ENCODE measurements at places on chromosomes 11 and 22.

- no peak for DNase-seq
Measured at GRCh38 chr11:1237128-1237580, 14.3 kb downstream of the MUC5B start.

DNA sequence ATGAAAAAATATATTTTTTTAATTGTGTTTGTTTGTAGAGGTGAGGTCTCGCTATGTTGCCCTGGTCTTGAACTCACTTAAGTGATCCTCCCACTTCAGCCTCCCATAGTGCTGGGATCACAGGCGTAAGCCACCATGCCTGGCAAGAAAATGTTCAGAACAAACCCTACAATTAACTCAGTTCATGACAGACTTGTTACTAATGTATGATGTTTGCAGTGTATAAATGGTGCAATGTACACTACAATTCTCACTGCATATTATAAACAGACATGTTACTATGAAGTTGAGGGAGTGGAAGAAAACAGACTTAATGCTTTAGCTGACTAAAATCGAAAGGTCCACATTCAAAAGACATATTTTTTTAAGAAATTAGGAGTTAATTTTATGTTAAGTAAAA, 59.0 kb downstream of the SIK3 start:
- no peak for DNase-seq

- DNase-seq = no peak
Measured at GRCh38 chr11:80163011-80163410, 722.2 kb upstream of the TENM4 start.

- no peak for DNase-seq
Measured at GRCh38 chr22:50209893-50210292, 9.1 kb downstream of the SELENOO start.

DNA sequence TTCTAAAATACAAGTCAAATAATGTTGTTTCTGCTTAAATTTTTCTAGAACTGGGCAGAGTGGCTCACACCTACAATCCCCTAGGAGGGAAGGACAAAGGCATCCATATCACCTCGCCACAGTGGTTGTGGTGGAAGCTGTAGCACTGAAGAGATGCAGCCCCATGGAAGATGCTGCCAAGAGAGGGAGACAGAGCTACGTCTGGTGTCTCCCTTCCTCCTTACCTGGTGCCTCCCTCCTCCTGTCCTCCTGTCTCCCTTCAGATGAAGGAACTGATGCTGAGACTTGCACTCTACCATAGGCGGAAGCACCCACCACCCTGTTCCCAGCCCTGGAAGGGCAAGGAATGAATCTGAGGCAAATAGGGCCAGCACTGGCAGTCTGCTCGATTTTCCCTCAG, 22.3 kb downstream of the MMP27 start:
- DNase-seq = no peak

DNA sequence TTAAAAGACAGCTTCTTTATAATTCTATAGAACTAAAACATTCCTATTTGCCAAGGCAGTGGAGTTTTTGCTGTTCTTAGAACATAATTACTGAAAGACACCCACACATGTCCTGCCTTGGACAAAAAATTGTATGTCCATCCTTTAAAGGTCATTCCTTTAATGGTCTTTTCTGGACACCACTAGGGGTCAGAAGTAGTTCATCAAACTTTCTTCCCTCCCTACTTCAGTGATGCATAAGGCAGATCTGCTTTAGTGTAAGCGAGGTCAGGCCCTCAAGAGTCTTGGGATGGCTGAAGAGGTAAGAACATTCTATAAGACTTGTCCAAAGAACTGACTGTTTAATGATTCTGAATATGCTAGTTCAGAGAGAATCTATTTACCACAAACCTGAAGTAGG, 4.3 kb upstream of the OR51V1 start:
- DNase-seq = no peak

GRCh38 chr11:46435679-46436078, 44.1 kb upstream of the CHRM4 start:
- DNase-seq = no peak

DNA sequence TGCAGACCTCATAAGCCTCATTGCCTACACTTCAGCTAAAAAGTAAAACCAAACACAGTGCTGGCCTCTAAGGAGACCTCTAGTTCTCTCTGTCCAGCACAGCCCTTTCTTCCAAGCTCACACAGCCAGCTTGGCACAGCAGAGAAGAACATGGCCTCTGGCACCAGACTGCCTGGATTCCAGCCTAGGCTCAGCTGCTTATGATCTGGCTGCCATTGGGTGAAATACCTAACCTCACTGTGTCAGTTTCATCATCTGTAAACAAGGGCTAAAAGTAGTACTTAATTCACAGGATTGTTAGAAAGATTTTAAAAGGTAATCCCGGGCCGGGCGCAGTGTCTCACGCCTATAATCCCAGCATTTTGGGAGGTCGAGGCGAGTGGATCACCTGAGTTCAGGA, 9.9 kb upstream of the ACER3 start:
- no peak for DNase-seq

DNA sequence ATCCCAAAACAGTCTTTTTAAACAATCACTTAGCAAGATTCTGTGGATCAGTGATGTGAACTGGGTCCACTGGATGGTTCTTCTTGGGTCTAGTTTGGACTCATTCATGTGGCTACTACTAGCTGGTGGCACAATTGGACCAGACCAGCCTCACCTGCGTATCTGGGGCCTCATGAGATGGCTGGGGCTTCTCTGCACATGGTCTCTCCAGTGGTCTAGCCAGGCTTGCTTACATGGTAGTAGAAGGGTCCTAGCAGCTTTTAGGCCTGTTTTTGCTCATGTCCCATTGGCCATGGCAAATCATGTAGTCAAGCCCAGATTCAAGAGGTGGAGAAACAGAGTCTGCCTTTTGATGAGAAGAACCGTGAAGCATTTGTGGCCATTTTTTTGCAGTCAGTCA, 94.0 kb downstream of the RRAS2 start:
- no peak for DNase-seq

DNA sequence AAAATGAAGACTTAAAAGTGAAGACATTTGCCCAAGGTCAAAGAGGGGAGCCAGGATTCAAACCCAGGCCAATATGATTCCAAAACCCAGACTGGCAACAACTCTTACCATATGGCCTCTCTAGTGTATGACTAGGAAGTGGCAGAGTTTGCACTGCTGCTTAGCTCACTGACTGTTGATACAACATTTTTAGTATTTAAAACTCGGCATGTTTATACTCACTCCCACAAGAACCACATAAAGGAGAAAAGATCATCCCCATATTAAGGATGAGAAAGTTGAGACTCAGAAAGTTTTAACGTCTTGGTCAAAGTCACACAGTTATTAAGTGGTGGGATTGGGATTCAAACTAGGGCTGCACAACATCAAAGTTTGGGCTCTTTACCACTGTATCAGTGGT, 81.7 kb downstream of the CCDC34 start:
- no peak for DNase-seq

- DNase-seq = no peak
Measured at GRCh38 chr22:25659413-25659812, 82.6 kb upstream of the MYO18B start.

GRCh38 chr22:20316844-20317401, 2.9 kb downstream of the DGCR6L start:
- DNase-seq = no peak

- DNase-seq = no peak
Measured at GRCh38 chr22:31350410-31350863, 4.3 kb upstream of the PATZ1 start.

GRCh38 chr11:126512251-126512650, 156.8 kb downstream of the ST3GAL4 start:
- DNase-seq = no peak

- DNase-seq = no peak
Measured at GRCh38 chr11:116885951-116886655, 48.7 kb upstream of the APOA1 start.

GRCh38 chr11:112128483-112129121, 35.3 kb downstream of the IL18 start:
- DNase-seq = no peak

- no peak for DNase-seq
Measured at GRCh38 chr22:40180403-40180802, 2.7 kb downstream of the TNRC6B start.

GRCh38 chr11:27795955-27796861, 96.0 kb upstream of the BDNF start:
- DNase-seq = no peak

GRCh38 chr11:58047818-58048217, 17.1 kb downstream of the OR6Q1 start:
- no peak for DNase-seq

GRCh38 chr11:117917591-117918151, 11.5 kb downstream of the TMPRSS13 start:
- no peak for DNase-seq

- DNase-seq = no peak
Measured at GRCh38 chr11:111845276-111846028, 25.9 kb downstream of the ALG9 start.

DNA sequence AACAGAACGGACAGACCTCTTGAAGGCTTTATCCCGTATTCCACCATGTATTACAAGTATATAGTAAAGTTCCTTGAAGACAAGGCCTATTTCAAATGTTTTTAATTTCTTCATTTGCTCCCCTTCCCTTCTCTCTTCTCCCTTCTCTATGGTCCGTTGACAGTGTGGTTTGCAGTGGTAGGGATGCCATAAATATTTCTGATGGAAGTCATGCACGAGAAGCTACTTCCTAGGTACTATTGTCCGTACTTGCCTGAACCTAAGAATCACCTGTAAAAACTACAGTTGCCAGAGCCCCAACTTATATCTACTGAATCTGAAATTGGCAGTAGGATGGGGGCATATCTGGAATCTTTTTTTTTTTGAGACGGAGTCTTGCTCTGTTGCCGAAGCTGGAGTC, 2.8 kb downstream of the PISD start:
- DNase-seq = no peak

DNA sequence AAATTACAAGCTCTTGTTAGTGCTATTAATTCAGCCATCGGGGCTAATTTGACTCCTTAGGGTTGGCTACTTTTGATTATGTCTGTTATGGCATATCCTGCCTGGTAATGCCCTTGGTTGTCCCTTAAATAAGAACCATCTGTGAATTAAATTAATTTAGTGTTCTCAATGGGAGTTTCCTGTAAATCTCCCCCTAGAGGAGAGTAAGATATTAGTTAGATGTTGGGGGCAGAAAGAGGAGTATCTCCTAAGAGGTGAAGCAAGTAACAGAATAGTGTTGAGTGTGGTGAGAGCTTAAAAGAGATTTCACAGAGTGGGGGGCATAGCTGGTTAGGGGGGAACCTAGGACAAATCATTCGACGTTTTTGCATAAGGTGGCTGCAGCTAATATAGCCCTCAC, 1126.9 kb downstream of the JRKL start:
- DNase-seq = no peak

DNA sequence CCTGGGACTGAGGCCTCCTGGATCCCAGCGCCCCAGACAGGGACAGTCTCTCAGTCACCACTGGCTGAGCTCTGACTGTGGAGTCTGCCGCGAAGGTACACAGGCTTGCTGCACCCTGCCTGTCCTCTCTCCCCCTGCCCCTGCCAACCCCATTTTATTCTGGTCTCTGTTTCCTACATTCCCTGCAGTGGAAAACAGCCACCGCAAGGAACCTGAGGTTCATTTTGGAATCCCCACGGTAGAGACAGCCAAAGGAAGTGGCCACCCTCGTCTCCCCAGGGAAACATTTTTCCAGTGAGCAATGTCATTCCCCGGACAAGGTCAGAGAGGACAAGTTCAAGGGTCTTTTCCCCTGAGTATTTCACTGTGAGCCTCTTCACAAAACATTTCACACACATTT, 56.6 kb downstream of the FBXO7 start:
- no peak for DNase-seq

DNA sequence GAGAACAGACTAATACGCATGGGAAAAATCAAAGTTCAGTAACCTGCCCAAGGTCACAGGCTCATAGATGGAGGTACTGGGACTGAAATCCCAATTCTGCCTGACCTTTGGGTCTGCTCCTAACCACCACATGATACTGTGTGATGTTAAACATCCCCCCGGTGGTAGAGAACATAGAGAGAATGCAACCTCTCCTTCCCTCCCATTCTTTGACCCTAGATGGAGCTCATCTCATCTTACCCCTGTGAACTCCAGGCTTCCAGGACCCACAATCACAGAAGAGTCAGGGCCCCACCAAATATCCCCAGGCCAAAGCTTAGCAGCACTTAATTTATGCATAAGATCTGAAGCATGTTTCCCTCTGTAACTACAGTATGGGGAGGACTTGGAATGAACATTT, 198.5 kb downstream of the MYO18B start:
- DNase-seq = no peak

DNA sequence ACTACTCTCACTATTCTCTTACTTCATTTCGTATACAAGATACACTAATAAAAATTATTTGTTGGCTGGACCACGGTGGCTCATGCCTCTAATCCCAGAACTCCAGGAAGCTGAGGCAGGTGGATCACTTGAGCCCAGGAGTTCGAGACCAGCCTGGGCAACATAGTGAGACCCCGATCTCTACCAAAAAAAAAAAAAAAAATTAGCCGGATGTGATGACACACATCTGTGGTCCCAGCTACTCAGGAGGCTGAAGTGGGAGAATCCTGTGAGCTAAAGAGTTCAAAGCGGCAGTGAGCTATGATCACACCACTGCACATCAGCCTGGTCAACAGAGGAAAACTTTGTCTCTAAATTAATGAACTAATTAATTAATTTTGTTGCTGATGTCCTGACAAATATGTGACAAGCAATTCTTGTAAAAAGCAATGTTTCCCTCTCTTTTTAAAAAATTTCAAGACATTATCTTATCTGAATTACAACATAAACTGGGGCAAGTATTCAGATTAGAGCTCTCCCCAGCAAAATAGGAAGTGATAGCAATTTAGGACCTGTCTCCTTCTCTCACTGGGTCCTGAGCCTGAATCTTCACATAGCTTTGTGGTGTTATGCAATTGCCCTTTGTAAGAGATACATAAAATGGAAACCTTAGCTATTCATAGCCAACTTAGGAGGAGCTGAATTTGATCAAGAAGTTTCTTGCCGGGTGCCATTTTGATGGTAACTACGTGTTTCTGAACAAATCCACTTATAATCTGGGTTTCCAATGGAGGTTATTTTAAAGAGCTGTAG, 17.6 kb upstream of the TMA7B start:
- no peak for DNase-seq

Measured in GM12878 (cell line).